ENCODE measurements at places on chromosomes 3 and 15.
A peak's percentile ranks its signal among the peaks of the same experiment; 100 is the strongest.

DNA sequence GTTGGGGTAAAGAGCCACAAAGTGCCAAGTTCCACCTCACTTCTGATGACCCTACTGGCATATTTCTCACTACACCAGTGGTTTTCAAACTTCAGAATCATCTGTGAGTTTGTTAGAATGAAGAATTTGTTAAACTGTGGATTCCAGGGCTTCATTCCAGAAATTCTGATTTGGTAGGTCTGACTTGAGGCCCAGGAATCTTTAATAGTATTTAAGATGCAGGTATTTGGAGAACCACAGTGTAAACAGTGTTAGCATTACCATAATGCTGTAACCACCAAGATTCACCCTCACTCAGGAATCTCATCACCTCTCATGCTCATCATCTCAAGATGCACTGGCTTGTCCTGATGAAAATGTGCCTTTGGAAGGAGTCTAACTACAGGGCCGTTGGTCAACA, 6.0 kb downstream of the KCNMB3 start:
- no peak for DNase-seq

GRCh38 chr3:73475175-73475574, 149.6 kb downstream of the PDZRN3 start:
- no peak for DNase-seq

GRCh38 chr3:46027736-46028397, 584 bp upstream of the XCR1 start:
- DNase-seq, result no peak

DNA sequence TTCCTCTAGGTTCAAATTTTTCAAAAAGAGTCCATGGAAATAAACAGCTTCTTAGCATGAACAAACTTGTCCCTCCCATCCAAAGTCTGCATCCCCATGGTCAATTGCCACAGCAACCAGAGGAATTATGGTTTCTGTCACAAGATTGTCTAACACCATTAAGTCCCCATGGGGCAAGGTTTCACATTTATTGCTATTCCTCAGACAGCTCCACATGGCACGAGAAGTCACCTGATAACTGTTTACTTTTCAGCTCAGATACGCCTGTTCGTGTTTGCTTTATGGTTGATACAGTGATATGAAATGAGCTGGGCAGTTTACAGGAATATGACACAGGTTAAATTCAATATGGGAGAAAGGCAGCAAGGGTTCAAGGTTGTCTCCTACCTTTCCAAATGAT, 37.9 kb upstream of the MUC13 start:
- DNase-seq, result peak; percentile 71

- DNase-seq, result no peak
These were observed 123.3 kb downstream of the NFKBIZ start for GRCh38 chr3:101972430-101973162.

- DNase-seq, result no peak
These were observed 19.8 kb upstream of the TM4SF4 start for GRCh38 chr3:149454746-149455145.

DNA sequence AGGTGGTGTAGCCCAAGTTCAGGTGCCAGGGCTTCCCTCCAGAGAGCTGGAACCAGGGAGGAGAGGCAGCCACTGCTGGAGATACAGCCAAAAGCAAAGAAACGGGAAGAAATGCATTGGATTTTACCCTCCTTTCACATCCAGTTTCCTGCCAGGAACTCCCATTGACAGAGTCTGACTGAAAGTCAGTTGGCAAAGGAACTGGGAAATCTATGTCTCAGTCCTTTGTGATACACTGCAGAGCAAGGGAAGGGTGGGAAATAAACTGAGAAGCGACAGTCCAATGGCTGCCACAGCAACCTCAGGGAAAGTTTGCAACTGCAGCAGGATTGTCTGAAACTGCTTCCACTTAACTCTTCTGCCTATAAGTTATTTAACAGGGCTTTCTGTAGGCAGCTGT, 142.6 kb downstream of the SATB1 start:
- no peak for DNase-seq

- DNase-seq, result no peak
These were observed 32.5 kb downstream of the CHST2 start for GRCh38 chr3:143152043-143152442.

All from NCI-H1417 (cell line).